Muscle of back (tissue), 13 donors: ENCODE measurements at places on chromosomes 11 and 22.

DNA sequence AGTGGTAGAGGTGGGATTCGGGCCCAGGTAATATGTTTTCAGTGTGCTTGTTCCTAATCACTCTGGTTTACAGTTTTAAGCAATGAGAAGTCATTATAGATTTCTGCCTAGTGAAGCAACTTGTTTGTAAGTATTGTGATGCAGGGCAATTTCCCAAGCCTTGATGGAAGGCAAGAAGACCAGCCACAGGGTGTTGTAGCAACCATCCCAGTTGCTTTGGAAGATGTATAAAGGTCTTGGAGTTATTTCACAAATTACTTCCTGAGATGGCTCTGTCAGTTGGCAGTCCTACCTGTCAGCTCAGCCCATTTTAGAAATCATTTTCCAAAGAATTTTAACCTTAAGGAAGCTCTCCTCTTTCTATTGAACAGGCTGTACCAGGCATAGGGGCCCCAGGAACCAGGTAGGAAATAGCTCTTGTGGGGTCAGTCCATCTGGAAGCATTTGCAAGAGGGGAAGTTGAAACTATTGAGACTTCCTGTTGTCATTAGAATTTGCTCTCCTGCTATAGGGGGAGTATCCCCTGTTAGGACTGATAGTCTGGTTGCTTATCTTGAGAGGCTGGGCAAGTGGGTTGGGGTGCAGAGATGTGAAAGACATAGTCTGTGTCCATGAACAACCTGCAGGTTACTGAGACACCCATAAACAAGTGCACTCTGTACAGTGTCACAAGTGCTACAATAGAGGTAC, 47.9 kb downstream of the STIM1 start:
- no peak for DNase-seq

GRCh38 chr11:75654314-75654713, 14.5 kb downstream of the MAP6 start:
- DNase-seq = no peak

- no peak for DNase-seq
Measured at GRCh38 chr11:73392108-73393010, 16.2 kb downstream of the RELT start.

- DNase-seq = no peak
Measured at GRCh38 chr11:95231881-95232605, 1.0 kb upstream of the SESN3 start.

- peak; percentile 77 for DNase-seq
Measured at GRCh38 chr11:36123336-36124101, 165.7 kb downstream of the COMMD9 start.

DNA sequence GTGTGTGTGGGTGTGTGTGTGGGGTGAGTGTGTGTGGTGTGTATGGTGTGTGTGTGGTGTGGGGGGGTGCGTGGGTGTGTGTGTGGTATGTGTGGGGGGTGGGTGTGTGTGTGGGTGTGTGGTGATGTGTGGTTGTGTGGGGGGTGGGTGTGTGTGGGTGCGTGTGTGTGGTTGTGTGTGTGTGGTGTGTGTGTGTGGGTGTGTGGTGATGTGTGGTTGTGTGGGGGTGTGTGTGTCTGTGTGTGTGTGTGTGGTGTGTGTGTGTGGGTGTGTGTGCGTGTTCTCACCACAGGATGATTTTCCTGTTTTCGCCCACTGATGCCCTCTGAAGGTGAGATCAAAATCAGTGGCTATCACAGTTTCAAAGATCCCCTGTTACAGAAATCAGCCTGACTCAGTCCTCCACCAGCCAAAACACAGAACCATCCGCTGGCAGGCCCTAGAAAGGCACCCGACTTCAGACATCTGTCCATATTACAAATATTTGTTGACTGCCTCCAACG, 24.7 kb downstream of the CPT1A start:
- DNase-seq = no peak

- no peak for DNase-seq
Measured at GRCh38 chr11:16158426-16158994, 197.8 kb downstream of the SOX6 start.

- DNase-seq = peak; percentile 67
Measured at GRCh38 chr11:75163921-75164849, 13.3 kb downstream of the SLCO2B1 start.

DNA sequence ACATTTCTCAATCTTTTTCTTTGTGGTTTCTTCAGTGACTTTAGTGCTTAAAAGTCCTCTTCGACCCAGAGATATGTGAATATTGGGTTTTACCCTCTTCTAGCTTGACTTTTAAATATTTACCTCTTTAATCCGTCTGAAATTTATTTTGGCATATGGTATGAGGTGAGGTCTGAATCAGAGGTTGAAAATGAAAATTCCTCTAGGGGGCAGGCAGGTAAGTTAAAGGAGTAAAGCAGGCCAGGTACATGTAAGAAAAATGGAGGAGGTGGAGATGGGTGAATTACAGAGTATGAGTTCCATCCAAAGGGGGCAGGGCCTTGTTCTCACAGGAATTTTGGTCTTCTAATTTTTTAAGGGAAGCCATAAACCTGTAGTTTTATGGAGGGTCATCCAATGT, 263.8 kb upstream of the NARS2 start:
- no peak for DNase-seq

DNA sequence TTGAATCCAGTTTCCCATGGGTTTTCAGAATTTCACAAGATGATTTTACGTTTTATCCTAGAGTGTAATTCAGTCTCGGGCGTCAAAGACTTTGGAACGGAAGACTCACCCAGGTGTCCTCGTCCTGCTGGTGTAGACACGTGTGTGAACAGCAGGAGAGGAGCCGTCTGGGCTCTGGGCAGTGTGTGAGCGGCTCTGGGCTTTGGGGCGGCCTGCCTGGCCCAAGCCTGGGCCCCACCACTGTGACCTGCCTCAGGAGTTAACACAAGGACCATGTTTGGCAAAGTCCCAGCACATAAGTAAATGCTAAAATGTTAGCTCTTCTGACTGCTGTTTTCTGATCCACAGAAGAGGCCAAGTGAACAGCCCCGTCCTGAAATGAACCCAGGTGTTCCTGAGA, 1093.3 kb downstream of the BRD1 start:
- DNase-seq = no peak

- no peak for DNase-seq
Measured at GRCh38 chr22:42116848-42117424, 13.7 kb downstream of the CYP2D6 start.

- DNase-seq = no peak
Measured at GRCh38 chr22:48152164-48152775, 1389.8 kb downstream of the TBC1D22A start.

DNA sequence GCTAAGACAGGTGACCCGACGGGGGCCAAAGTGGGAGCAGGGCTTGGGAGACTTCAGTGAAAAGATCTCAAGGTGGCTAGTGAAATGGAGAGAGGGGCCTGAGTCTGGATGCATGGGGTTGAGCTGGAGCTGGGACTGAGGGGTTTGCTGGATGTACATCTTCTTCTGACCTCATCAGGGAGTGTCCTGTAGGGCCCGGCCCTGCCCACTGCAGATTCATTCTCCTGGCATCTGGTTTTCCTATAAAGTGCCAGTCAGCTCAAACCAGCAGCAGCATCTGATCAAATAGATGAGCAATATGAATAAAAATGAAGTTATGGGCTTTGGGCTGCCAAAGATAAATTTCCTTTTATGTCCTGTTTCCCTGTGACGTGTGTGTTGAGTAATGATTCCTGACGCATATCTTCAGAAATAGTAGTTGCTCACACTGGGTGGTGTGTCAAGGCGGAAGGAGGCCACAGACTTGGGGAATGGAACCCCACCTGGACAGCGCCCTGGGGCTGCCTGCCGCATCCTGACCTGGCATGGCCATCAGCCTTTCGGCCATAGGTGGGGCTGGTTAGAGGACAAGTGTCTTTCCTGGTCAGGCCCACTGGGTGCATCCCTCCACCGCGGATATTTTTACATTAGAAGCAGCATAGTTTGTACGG, 135.4 kb downstream of the OSBP2 start:
- DNase-seq = peak; percentile 82

DNA sequence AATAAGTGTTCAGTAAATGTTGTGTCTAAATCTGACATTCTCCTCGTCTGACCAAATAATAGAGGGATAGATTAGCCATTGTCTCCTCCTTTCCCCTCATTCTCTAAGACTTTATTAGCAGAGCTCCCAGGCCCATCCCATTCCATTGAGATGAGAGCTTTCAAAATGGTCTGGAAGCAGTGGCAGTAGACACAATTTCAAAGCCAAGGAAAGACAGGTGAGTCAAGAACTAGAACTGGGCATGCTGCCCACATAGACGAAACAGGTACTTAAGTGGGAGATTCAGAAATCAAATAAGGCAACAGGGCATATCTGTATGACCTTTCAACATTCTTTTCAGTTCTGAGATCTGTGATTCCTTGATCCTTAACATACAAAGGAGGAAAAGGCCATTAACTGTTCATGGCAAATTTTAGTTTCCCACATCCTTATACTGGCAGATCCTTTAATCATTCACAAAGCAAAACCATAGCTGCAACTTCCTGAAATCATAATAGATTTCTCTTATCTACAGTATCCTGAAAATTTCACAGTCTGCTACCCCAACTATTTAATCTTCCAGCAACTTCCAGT, 96.6 kb upstream of the KCNA4 start:
- DNase-seq = no peak

GRCh38 chr22:43446916-43447315, 35.1 kb downstream of the MPPED1 start:
- no peak for DNase-seq

DNA sequence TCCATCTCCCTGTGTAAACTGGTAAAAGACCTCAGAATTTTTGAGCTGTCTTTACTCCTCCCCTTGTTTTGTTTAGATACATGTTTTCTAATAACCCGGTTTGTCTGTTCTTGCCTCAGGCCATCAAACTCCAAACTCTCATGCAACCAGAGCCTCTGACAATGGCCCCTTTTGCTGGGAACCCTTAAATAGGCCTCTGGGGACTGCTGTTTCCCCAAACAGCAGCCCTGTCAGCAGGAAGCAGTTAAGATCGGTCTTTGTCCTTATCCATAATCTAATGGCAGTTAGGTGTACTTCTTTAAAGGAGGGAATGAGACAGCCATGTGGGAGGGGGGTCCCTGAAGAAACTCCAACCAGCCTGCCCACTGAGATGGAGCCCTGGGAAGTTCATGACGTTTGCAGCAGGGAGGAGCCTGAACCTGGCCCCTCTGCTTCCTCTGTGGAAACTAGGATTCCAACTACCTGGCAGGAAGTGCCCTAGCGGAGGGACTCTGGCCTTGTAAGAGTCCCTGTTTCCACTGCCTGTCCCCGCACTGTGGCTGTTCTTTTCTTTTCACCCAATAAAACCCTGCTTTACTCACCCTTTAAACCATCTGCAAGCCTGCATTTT, 1354.4 kb downstream of the LRRC4C start:
- no peak for DNase-seq

- no peak for DNase-seq
Measured at GRCh38 chr22:46830841-46831240, 68.4 kb downstream of the TBC1D22A start.

GRCh38 chr11:62614275-62614674, 1.2 kb downstream of the ROM1 start:
- DNase-seq = no peak

DNA sequence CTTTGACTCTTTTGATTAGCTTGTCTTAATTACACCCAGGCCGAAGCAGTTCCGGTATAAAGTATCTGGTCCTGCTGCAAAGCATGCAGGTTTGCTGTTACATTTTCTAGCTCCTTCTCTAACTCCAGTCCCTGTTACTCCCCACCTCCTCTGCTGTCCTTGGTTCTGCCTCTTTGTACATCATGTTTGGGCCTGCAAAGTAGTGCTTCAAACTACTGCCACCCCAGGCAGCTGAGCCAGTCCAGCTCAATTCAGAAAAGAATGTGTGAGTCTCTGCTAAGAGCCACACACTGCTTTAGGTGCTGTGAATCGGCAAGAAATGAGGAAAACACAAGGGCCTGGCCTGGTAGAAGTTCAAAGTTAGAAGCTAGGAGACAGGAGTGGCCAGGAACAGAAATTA, 136.0 kb downstream of the SERGEF start:
- no peak for DNase-seq

DNA sequence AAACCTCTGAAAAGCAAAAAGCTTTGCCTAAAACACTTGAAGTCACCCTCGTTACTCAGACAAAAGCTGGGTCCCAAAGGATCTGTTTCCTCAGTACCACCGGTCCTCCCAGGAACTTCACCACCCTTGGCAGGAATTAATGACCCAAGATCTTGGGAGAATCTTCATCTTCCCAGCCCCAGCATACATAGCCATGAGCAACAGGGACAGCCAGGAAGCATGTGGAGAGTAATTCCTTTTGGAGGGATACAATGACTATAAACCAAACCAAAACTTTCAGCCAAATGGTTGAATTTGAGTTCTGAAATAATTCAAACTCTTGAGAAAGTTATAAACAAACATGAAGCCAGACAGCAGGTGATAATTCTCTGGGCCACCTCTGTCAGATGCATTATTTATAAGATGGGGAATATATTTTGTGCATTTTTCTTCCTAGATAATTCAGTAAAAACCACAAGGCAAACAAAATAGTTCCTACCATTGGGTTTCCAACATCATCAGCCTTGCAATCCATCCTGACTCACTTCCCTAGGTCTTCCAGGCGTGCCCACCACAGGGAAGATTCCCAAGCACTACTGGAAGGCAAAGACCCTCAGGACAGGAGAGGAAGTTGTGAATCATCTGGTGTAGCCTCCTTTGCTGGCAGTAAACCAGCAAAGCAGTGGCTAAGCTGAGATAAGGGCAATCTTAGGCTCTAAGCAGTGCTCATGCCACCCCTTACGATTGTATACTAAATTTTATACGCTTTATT, 71.7 kb upstream of the DRD2 start:
- peak; percentile 84 for DNase-seq

- DNase-seq = no peak
Measured at GRCh38 chr22:19060356-19061009, 61.7 kb downstream of the DGCR2 start.

DNA sequence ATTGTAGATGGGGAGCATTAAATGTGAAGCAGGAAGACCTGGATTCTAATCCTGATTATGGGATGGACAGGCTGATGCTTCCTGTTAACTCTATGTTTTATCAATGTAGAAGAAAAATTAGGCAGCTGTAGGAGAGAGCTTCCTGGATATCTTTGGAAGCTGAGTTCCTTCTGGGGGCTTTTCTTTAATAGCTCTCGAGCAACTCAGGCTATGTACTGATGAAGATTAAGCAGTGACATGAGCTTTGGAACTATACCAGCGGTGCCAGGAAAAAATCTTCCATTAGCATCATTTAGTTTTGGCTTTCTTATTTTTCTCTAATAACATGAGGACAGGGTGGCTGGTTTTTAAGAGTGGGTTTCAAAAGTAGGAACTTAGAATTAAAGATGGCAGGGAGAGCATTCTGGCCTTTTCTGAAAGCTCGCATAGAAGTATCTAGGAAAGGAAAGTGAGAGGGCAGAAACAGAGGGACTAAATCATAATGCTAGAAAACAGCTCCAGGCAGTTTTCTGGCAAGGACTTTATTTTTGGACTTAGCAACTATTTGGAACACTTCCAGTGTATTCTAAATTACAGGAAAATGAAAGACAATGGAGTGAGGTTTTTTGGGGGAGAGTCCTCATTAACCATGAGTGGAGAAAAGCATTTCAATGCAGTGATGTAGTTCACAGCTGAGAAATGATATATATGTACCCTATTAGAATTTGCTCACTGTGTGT, 69.2 kb upstream of the RRM1 start:
- peak; percentile 60 for DNase-seq

- no peak for DNase-seq
Measured at GRCh38 chr22:23527971-23528740, 51.9 kb downstream of the IGLL1 start.

GRCh38 chr11:73333173-73333572, 25.1 kb downstream of the ARHGEF17 start:
- DNase-seq = no peak
